ENCODE measurements at places on chromosomes 7 and 10. TPM values are rescaled to one million over a fixed set of nuclear protein-coding genes. Genes with fewer than 3 reads are reported as not detected.

DNA sequence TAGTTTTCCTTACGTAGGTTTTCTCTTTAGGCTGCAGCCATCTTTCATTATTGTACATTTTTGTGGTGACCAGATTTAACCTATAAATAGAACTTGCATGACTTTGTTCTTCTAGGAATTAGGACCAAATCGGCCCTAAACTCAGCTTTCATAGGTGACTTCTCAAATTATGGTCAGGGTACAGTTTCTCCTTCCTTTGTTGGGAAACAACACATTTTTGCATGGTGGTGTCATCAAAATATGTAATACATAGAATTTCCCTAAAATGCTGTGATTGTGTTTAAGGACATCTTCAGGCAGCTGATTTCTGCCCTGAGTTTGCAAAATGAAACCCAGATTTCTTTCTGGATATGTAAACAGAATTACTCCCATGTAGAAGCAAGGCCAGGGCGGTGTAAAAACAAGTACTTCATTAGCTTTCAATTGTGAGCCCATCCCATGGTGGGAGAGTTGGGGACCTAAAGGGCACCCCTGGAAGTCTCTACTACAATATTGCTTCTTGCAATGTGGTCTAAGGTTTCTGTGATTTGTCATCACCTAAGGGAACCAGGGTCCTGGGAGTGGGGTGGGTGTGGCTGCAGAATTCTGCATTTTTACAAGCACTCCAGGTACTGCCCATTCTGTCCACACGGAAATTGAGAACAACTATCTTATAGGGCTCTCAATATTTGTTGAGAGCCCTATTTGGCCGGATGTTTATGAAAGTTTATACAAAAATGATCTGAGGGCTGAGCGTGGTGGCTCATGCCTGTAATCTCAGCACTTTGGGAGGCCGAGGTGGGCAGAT lies 121.0 kb upstream of the FAM171A1 start:
- no peak for DNase-seq

DNA sequence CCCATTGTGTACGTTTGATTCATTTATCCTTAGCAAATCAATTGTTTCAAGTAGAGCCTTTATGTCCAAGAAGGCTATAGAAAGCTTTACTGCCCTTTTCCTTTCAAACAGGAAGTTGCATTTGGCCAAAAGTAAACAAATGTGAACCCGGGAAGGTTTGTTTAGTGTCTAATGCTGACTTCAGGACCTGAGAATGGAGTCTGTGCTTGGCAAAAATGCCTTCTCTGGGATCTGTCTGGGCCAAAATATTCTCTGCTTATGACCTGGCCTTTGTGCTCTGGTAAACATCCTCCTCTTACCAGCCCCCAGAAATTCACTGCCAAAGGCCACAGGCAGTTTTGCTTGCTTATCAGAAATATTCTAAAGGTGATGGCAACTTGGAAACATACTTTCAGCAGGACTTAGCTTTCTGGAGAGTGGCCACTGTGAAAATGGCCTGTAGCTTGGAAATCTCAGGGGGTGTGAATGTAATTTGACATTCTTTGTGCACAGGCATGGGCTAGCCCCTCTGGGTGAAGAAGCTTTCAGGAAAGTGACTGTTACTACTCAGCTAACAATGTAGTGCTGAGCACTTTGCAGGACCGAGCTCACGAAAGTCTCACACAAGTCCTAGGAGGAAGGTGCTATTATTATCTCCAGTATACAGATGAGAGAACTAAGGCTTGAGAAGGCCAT lies 199.5 kb downstream of the PTEN start:
- no peak for DNase-seq

GRCh38 chr7:133513608-133514007 lies 260.7 kb downstream of the EXOC4 start:
- no peak for DNase-seq

DNA sequence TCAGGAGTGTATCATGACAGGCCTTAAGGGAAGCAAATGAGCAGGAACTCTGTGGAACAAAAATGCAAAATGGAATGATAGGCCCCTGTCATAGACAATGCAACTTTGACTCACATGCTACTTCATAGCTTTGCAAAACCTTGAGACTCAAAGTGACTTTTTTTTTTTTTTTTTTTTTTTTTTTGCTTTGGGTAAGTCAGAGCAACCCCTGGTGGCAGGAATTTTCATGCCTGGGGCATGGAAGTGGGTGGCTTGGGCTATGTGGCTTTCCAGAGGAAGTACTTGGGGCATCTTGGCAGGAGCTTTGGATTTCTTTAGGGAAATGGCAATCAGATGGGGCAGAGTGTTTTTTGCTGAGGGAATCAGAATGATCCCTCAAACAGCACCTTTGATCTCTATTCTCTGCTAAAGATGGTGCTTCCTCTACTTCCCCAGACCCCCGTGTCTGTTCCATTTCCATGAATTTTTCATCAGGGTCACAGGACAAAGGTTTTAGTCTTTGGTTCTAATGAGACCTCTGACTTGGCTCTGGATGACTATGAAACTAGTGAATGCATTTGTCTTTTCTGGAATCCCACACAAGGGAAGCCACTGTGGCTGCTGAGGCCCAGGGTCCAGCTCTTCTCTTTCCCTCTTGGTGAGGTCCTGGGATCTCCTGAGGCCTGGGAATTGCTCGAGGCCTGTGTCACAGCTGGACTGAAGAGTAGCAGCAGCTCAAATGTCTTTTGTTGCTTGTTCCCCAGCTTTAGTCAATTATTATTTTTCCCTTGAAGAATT lies 62.8 kb downstream of the TACC2 start:
- DNase-seq = no peak

GRCh38 chr10:121796342-121796741 lies 131.5 kb downstream of the ATE1 start:
- no peak for DNase-seq

GRCh38 chr10:8225187-8225586 lies 170.7 kb downstream of the GATA3 start:
- no peak for DNase-seq

- no peak for DNase-seq
Observed at GRCh38 chr7:151951672-151952338, 4.4 kb upstream of the GALNTL5 start.

- no peak for DNase-seq
Observed at GRCh38 chr7:87151002-87151728, 1.1 kb upstream of the DMTF1 start.

- no peak for DNase-seq
Observed at GRCh38 chr10:43273997-43274396, 7.1 kb upstream of the RASGEF1A start.

DNA sequence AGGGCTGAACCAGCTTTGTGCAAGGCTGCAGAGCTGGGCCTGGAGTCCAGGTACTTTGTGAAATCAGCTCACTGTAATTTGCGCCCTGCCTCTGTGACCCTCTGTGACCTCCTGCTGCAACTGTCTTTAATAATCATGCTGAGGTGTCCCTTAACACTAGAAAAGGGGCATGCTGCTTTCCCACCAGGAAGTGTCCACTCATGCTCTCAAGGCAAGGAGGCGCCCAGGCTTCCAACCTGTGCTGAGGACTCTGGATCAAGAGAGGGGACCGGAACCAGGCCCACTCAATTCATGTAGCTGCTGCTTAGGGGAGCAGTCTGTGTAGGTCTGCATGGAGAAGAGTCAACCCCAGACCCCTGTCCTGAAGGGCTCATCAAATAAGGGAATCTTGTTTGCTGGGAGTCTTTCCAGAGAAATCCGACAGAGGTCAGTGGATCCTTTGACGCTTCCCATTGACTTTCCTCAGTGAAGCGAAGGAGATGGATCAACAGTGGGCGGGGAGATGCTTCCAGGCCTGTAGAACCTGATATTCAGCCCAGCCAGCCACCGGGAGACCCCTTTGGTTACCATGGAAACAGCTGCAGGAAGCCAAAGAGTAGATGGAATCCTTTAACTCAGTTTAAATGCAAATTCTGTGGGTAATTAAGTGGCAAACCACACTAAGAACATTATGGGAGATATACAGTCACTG lies 945.9 kb downstream of the GRID1 start:
- no peak for DNase-seq

DNA sequence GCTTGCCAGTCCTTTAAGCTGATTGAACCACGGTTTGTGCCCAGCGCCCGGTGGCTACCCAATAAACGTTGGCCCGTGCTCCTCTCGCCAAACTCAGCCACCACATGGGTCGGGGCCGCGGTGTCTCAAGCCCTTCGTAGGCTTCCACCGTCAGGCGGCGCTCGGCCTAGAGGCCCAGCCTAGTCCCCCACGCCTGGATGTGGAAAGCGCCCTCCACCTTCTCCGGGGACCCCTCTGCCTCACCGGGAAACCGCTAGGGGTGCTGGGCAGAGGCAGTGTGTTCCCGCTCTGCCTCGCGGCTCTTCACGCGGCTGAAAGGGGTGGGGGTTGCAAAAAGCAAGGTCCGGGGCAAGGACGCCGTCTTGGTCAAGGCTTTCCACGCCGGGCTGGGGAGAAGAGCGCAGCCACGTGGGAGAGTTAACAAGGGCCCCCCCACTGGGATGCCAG lies 29.8 kb downstream of the LEP start:
- no peak for DNase-seq

DNA sequence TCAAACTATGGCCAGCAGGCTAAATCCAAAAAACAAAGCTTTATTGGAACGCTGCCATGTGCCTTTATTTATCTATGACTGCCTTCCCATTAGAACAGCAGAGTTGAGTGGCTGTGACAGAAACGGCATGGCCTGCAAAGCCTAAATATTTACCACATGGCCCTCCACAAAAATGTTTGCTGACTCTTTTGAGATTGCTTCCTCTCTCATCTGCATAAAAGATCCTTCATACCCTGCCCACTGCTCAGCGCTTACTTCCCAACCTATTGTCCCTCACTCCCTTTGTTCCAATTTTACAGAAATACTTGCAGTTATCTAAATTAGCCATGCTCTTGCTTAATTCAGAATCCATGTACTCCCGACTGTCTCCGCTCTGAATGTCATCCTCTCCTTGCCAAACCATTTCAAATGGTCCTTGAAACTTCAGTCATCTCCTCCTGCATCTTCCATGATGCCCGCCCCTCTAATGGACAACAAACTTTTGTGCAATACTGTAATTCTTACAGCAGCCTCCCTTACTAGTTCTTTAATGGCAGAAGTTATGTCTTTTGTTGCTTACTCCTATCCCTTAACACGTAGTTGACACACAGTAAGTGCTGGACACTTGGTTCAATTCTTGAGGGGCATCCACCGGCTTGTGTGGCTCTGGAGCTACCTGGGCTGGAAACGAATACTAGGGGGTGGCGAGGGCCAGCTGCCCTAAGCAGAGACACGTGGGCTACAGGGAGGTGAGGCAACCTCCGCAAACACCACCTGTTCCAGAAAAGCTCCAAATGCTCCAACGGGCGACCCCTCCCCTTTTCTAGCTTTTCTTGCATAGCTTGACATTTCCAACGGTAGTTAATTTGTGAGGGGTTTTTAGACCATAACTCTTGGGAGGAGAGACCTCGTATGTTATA lies 832 bp downstream of the XRCC2 start:
- no peak for DNase-seq

DNA sequence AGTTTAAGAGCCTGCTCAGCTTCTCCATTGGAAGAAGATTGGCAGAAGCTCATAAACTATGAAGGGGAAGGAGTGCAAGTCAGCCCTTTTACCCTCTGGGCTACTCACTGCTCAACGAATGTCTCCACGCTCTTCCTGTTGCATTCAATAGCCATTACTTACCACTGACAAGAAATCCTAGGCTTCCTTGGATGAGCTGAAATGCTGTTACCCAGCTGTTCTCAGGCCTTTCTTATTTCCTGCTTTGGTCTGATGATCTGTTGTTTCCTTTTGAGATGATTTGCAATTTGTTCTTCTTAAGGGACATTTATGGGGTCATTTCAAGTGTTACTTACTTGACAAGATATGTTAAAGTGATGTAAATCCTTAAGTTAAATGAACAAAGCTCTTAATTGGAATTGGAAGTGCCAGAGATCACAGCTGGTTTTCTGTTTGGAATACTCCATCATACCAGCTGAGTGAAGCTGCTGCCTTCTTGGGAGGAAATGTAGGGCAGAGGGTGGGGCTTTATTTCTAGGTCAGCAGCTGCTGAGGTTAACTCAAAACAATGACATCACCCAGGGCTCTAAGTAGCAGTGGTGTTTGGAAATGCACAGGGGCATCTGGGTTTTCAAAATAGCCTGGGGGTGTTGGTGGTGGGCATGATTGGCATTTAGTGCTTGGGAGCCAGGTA lies 170.0 kb downstream of the PRKCQ start:
- DNase-seq = no peak

GRCh38 chr10:52908478-52908877 lies 135.9 kb upstream of the MBL2 start:
- DNase-seq = no peak

GRCh38 chr10:116197946-116198675 lies 74.9 kb downstream of the GFRA1 start:
- no peak for DNase-seq

- DNase-seq = no peak
Observed at GRCh38 chr7:157964521-157964920, 623.1 kb downstream of the PTPRN2 start.

DNA sequence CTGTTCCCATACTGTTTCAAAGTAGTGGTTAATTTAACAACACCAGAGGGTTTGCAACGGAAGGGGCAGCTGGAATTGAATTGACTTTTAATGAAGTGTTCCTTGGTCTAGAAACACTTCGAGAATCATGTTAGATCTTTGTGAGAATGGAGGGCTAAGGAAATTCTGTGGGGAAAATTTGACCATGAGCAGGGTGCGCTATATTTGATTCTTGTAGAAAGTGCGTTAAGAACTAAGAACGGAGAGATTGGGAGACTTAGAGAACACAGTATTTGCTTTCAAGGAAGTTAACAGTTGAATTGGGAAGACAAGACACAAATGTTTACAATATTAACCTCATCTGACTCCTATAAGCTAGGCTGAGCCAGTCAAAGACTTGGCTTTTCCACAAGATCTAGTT lies 1.2 kb downstream of the ZNF212 start:
- DNase-seq = no peak

The GALNT17 gene
- total RNA-seq = 12.6 TPM

The RASA4B gene
- 8.0 TPM for total RNA-seq

The BTBD16 gene
- total RNA-seq = not detected

The GPR158 gene
- 0.32 TPM for total RNA-seq

The TMEM72 gene
- total RNA-seq = not detected

The COBL gene
- total RNA-seq = 1.1 TPM

The C10orf53 gene
- not detected for total RNA-seq
